Ovary (tissue), 10 donors: ENCODE measurements at places on chromosomes 12 and 14. TPM values are rescaled to one million over a fixed set of nuclear protein-coding genes. Genes with fewer than 3 reads are reported as not detected.

The CLEC4A gene
- 1.8 TPM for total RNA-seq

The ZDHHC22 gene
- total RNA-seq: not detected

The DNAH10 gene
- 0.72 TPM for total RNA-seq

The KRT80 gene
- 13.2 TPM for total RNA-seq

The SAMD15 gene
- 0.79 TPM for total RNA-seq

The TCL1B gene
- total RNA-seq: not detected

The TUNAR gene
- total RNA-seq: 0.36 TPM

The SLC5A8 gene
- 1.6 TPM for total RNA-seq

GRCh38 chr14:67998834-67999233 lies 179.3 kb downstream of the RAD51B start:
- no peak for DNase-seq

- no peak for DNase-seq
Observed at GRCh38 chr12:112146123-112146522, 20.8 kb downstream of the TRAFD1 start.

- peak; percentile 65 for DNase-seq
Observed at GRCh38 chr14:104864267-104865080, 594 bp upstream of the CEP170B start.

The SERPINA12 gene
- total RNA-seq: not detected

DNA sequence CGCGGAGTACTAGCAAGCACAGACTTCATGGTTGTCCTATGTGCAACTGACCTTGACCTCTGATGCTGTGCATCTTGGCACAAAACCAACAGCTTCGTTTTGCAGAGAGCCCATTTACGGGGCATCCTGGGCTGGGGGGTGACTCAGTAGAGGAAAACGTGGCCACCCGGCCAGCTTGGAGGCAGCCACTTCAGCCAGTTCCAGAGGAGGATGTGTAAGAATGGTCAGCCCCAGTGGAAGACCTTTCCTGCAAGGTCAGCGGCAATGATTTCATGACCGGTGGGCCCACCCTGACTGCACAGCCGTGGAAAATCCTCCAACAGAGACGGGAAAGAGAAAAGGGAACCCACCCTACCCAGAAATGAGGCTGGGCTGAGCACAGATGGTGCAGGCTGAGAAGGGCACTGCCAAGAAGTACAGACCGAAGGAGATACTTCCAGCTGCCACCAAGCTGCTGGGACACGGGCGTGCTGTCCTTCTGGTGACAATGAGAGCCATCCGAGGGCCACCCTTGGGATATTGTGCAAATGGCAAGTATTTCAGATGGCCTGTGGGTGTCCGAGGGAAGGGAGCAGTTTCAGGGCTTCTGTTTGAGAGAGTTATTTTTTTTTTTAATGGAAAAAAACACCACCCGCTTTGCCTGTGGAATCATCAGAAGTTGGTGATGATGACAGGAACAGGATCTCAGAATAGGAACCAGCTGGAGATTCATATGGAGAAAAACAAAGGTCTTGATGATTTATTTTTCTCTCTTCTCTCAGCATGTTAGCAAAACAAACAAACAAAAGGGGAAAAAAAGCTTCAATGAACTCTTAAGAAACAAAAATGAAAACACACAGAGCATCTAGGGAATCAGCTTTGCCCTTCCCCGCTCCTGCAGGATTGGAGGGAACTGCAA lies 120.2 kb upstream of the RFLNA start:
- DNase-seq: no peak

DNA sequence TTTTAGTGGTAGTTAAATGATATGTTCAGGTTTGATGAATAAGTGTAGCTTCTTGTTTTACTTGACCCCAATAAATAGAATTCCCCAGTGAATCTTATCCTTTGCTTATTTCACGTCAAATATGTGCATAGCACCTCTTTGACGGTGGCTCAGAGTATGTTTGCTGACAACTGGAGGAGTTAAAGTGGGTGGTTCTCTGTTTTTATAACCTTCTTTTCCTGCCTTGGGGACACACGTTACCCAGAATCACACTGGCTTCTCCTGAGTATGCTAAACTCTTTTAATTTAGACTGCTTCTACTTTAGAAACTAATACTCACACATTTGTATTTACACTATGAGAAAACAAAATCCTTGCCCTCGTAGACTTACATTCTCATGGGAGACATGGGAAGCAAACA lies 62.3 kb downstream of the TMTC2 start:
- DNase-seq: no peak

- DNase-seq: no peak
Observed at GRCh38 chr12:4174417-4174816, 99.1 kb upstream of the CCND2 start.

The MGP gene
- 1,029 TPM for total RNA-seq

DNA sequence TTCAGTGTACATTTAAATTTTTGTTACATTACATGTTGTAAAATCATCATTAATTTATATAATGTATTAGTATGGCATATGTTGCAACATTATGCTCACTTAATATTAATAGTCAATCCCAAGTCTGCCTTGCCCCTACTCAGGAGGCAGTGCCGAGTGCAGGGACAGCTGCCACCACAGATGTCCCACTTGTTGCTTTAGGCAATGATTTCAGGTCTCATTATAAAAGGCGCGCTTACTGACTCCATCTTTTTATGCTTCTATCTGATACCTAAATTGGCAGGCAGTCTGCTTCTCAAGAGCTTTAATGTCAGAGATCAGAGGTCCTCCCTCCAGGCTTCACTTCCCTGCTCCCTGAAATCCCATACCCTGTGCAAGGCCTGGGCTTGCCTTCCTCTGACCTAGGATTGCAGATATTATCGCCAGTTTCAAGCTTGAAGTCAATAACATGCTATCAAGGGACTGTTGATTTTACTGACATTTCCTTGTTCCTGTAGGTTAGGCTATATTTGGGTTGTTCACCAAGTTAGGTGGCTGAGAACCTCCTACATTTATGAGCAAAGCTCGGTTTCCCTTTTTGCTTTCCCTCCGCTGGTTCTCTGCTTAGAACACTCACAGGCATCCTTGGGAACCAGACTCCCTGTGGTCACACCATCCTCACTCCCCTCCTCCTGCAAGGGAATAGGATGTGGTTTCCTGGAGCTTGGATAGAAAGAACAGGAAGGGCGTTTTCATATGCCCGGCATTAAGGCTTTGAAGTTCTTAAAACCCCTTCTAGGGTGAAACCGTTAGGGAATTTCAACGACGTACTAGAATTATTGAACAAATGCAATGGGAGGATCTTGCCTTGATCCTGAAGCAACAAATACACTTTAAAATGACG lies 208.4 kb upstream of the FKBP4 start:
- DNase-seq: no peak

DNA sequence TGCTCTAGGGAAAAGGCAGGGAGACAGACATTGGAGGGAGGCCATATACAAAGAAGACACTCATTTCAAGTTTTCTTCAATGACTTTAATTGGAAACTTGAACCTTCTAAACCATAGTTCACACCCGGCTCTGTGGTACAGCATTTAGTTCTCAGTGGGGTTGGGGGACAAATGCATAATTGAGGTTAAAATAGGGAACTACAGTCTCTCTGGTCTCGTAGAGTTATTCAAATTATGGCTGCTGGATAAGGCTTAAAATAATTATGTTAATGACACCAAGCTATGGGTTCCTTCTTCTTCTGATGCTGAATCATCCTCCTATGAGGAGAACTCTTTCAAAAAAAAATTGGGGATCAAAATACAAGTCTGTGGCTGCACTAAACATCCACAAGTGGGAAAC lies 3.8 kb upstream of the RPAP3 start:
- no peak for DNase-seq

The LRIG3 gene
- total RNA-seq: 25.2 TPM
